ENCODE measurements at places on chromosomes 13 and 19. TPM values are rescaled to one million over a fixed set of nuclear protein-coding genes. Genes with fewer than 3 reads are reported as not detected.

- H3K27ac ChIP-seq = no peak overlapping the region
- no peak overlapping the region for H3K4me3 ChIP-seq
- H3K4me1 ChIP-seq = no peaks in the 10 kb centered on the region
Observed at GRCh38 chr19:8938576-8938975, 71.6 kb downstream of the MUC16 start.

DNA sequence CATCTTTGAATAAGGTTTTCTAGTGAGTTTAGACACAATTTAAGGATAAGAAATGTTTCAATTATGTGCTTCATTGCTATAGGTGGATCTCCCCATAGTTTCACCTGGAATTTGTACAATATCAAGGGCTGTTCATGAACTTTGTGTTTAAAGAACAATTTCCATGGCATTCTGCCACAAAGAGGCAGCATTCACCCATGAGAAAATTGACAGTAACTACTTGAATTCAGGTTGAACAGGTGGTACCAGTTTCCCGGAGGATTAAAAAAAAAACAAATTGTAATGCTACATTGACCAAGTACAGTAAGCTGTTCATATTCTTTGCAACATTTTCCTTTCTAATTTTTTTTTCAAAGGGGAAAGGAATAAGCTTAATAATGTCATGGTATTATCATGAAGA, 9.1 kb downstream of the SLITRK5 start:
- no peaks in the 10 kb centered on the region for H3K36me3 ChIP-seq
- no peak overlapping the region for H3K27ac ChIP-seq
- H3K4me1 ChIP-seq = no peaks in the 10 kb centered on the region
- no peak overlapping the region for H3K4me3 ChIP-seq
- DNase-seq = peak; percentile 15
- no peaks in the 10 kb centered on the region for H3K27me3 ChIP-seq

DNA sequence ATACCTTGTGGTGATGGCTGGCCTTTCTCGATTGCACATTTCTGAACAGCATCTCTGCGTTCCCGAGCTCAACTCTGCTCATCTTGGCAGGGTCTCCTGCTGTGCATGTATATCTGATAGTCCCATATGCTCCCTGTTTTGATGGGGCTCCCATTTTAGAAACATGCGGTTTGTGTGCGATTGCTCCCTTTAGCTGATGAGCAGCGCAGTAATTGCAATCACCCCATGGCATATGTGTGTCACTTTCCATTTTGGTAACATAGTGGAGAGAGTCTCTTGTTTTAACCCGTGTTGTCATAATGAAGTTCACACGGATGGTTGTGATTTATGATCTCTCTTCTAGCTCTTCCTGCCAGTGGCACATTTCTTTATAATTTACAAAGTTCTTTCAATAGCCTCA, 144.7 kb downstream of the MTUS2 start:
- H3K27me3 ChIP-seq = no peaks in the 10 kb centered on the region
- H3K4me1 ChIP-seq = no peaks in the 10 kb centered on the region
- no peak for DNase-seq
- H3K27ac ChIP-seq = no peak overlapping the region
- no peak overlapping the region for H3K4me3 ChIP-seq

DNA sequence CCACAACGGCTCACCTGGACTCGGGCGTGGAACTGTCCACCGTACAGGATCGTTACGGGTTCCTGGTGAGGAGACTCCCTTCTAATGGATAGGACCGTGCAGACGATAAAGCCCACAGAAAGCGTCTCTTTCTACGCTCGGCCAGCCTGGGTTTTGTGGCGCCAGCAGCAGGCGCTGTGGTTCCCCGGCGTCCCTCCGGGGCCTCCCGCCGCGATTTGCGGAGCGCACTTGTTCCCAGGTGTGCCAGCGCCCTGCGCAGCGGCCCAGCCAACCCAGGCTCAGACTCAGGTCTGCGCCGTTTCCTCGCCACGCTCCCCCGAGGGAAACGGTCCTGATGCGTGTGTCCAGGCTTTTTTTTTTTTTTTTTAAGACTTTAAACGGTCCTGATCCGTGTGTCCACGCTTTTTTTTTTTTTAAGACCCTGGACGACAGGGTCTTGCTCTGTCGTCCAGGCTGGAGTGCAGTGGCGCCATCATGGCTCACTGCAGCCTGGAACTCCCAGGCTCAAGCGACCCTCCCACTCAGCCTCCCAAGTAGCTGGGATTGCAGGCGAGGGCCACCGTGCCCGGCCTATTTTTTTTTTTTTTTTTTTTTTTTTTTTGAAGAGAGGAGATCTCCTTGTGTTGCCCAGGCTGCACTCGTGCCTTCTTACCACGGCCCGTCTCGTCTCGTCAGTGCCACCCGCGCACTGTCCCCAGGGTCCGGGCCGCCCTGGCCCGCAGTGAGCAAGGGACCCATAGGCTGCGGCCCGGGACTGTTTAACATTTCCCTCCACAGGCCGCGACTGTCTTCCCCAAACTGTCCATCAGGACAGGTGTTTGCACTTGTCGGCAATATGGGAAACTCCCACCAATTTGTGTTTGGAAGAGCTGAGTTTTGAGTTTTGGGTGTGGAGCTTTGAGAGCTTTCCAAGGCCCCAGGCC, 23.8 kb downstream of the GJA3 start:
- H3K36me3 ChIP-seq = no peaks in the 10 kb centered on the region
- peaks cover 17% of the 10 kb centered on the region for H3K27me3 ChIP-seq
- no peak overlapping the region for H3K27ac ChIP-seq
- DNase-seq = peak; percentile 9
- no peak overlapping the region for H3K4me3 ChIP-seq
- no peaks in the 10 kb centered on the region for H3K4me1 ChIP-seq

FUT1 gene
- total RNA-seq = under 0.01 TPM

GRCh38 chr13:78241278-78241919, 322.8 kb upstream of the EDNRB start:
- no peak overlapping the region for H3K27ac ChIP-seq
- H3K4me1 ChIP-seq = no peaks in the 10 kb centered on the region
- peak; percentile 12 for DNase-seq
- no peaks in the 10 kb centered on the region for H3K36me3 ChIP-seq

GRCh38 chr13:91346062-91346461, 1.4 kb upstream of the MIR17HG start:
- H3K36me3 ChIP-seq = no peaks in the 10 kb centered on the region
- no peak overlapping the region for H3K4me3 ChIP-seq
- no peak for DNase-seq
- peaks cover 8% of the 10 kb centered on the region for H3K27me3 ChIP-seq
- H3K4me1 ChIP-seq = peaks cover 7% of the 10 kb centered on the region
- H3K27ac ChIP-seq = no peak overlapping the region

- no peak overlapping the region for H3K27ac ChIP-seq
- no peaks in the 10 kb centered on the region for H3K27me3 ChIP-seq
- H3K4me3 ChIP-seq = no peak overlapping the region
- H3K36me3 ChIP-seq = peaks cover 6% of the 10 kb centered on the region
Observed at GRCh38 chr13:113468472-113469201, 15.3 kb upstream of the ADPRHL1 start.

GRCh38 chr19:23407616-23408133, 12.4 kb upstream of the ZNF91 start:
- no peaks in the 10 kb centered on the region for H3K36me3 ChIP-seq
- no peak overlapping the region for H3K4me3 ChIP-seq
- H3K27ac ChIP-seq = no peak overlapping the region
- no peak for DNase-seq
- H3K4me1 ChIP-seq = no peaks in the 10 kb centered on the region

ENOX1 gene
- 7.6 TPM for total RNA-seq

DNA sequence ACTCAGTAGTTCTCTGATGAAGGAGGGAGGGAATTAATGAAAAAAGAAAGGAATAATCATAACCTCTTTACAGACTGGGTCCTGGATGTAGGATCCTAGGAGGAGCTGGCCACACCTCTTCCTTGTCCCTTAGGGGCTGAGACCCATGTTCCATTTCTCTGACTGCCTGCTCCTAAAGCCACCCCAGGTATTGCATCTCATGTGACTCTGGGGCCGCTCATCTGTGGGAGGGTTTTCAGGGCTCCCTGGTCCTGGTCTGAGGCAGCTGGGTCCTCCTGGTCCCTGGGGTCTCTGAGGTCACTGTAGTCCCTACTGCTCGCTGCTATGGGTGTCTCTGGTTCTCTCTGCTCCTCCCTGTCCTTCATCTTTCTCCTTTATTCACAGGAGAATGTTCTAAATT, 2.9 kb downstream of the CEACAM21 start:
- H3K27ac ChIP-seq = no peak overlapping the region
- H3K4me3 ChIP-seq = no peak overlapping the region
- no peaks in the 10 kb centered on the region for H3K4me1 ChIP-seq
- no peak for DNase-seq
- H3K36me3 ChIP-seq = no peaks in the 10 kb centered on the region

- no peak overlapping the region for H3K4me3 ChIP-seq
- no peaks in the 10 kb centered on the region for H3K27me3 ChIP-seq
- no peak overlapping the region for H3K27ac ChIP-seq
- H3K4me1 ChIP-seq = no peaks in the 10 kb centered on the region
Observed at GRCh38 chr19:33143897-33144405, 12.0 kb downstream of the WDR88 start.

ETV2 gene
- total RNA-seq = 0.51 TPM

DNA sequence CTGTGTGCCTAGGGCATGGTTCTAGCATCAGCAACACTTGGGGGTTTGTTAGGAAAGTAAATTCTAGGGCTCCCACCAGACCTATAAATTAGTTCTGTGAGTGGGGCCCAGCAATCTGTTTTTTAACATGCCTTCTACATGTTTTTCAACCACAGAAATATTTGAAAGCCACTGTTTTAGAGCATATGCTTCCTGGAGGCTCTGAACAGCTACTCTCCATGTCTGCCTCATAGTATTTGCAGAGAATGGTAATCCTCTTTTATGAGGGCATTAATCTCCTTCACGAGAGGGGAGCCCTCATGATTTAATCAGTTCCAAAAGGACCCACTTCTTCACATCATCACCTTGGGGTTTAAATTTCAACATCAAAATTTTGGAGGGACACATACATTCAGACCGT, 6.0 kb downstream of the SPATA13 start:
- H3K4me3 ChIP-seq = no peak overlapping the region
- DNase-seq = no peak
- H3K27me3 ChIP-seq = no peaks in the 10 kb centered on the region
- H3K27ac ChIP-seq = no peak overlapping the region
- H3K4me1 ChIP-seq = peaks cover 14% of the 10 kb centered on the region

DNA sequence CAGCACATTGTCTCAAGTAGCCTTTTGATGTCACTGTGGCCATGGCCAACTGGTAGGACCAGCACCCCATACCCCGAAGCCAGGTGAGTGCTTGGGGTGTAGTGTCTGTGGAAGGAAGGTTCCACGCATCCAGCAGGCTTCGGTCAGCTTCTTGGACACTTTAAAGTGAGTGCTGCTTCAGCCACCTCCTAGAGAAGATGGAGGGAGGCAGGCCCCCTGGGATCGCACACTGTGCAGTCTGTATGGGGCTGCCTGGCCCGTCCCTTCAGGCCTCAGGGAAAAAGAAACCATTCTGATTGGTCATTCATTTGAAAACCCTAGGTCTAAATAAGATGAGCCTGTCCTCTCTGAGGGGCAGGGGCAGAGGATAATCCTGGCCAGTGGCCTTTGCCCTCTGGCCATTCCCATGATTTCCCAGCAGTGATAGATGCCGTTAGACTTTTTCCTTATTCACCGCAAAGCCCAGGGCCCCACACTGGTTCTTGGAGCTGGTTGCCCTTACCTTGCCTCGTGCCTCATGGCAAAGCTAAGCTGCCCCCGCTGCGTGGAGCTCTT, 30.7 kb downstream of the GATAD2A start:
- no peaks in the 10 kb centered on the region for H3K36me3 ChIP-seq
- no peak for DNase-seq
- H3K27me3 ChIP-seq = no peaks in the 10 kb centered on the region
- H3K4me1 ChIP-seq = peaks cover 3% of the 10 kb centered on the region
- H3K4me3 ChIP-seq = no peak overlapping the region

GRCh38 chr19:2135474-2136402, 15.6 kb downstream of the AP3D1 start:
- H3K27me3 ChIP-seq = no peaks in the 10 kb centered on the region
- H3K4me3 ChIP-seq = no peak overlapping the region
- H3K4me1 ChIP-seq = no peaks in the 10 kb centered on the region
- no peak overlapping the region for H3K27ac ChIP-seq
- H3K36me3 ChIP-seq = peaks cover 36% of the 10 kb centered on the region
- DNase-seq = no peak

DNA sequence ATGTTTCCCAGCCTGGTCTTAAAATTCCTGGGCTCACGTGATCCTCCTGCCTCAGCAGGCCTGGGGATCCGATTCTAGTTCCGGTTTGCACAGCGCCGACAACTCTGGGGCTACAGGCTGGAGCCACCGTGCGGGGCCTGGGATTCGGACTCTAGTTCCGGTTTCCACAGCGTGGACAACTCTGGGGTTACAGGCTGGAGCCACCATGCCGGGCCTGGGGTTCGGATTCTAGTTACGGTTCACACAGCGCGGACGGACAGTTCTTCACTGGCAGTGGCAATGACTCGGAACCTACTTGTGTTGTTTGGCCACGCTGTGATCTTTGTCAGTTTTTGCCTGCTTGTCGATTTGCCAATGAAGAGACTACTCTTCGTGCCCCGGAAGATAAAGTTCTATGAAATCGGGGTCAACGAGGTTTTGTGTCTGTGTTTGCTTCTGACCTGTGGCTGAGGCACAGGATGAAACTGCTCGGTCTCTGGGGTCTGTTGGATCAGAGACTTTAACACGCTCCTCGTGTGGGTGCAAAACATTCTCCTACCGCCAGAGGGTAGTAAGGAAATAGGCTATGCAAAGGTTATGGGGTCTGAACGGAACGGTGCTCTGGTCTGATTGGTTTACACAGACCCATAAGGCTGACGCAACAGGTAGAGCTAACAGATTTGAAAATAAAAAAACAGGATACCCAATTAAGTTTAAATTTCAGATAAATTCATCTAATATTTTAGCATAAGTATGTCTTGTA, 12.1 kb upstream of the ZSCAN1 start:
- H3K36me3 ChIP-seq = no peaks in the 10 kb centered on the region
- peak; percentile 25 for DNase-seq
- no peak overlapping the region for H3K4me3 ChIP-seq
- H3K27ac ChIP-seq = no peak overlapping the region
- no peaks in the 10 kb centered on the region for H3K27me3 ChIP-seq

GRCh38 chr19:1235625-1236538, 1.9 kb downstream of the CBARP start:
- no peak overlapping the region for H3K27ac ChIP-seq
- peaks cover 14% of the 10 kb centered on the region for H3K4me1 ChIP-seq
- H3K36me3 ChIP-seq = peaks cover 17% of the 10 kb centered on the region
- H3K4me3 ChIP-seq = peak overlapping the region; percentile 48
- peak; percentile 68 for DNase-seq

GRCh38 chr13:47216176-47216822, 319.4 kb upstream of the HTR2A start:
- peak; percentile 74 for DNase-seq
- no peaks in the 10 kb centered on the region for H3K27me3 ChIP-seq
- peak overlapping the region; percentile 11 for H3K27ac ChIP-seq
- H3K4me1 ChIP-seq = no peaks in the 10 kb centered on the region

CRLF1 gene
- total RNA-seq = 2.5 TPM

GRCh38 chr19:31478241-31478640, 129.0 kb upstream of the TSHZ3 start:
- H3K36me3 ChIP-seq = no peaks in the 10 kb centered on the region
- H3K27ac ChIP-seq = no peak overlapping the region

GRCh38 chr19:51572410-51572809, 1.3 kb downstream of the ZNF175 start:
- peak overlapping the region; percentile 71 for H3K27ac ChIP-seq
- DNase-seq = no peak
- H3K4me1 ChIP-seq = peaks cover 9% of the 10 kb centered on the region
- H3K36me3 ChIP-seq = peaks cover 5% of the 10 kb centered on the region
- peak overlapping the region; percentile 92 for H3K4me3 ChIP-seq

B3GNT8 gene
- 1.3 TPM for total RNA-seq
